Activated CD4-positive, alpha-beta T cell treated with anti-CD3 and anti-CD28 coated beads, Interleukin-2, amount 50 U/mL, for 1 hour (primary cell): ENCODE measurements at places on chromosomes 6 and 20.

GRCh38 chr6:74343804-74344203 lies 647.8 kb downstream of the CD109 start:
- DNase-seq: no peak

DNA sequence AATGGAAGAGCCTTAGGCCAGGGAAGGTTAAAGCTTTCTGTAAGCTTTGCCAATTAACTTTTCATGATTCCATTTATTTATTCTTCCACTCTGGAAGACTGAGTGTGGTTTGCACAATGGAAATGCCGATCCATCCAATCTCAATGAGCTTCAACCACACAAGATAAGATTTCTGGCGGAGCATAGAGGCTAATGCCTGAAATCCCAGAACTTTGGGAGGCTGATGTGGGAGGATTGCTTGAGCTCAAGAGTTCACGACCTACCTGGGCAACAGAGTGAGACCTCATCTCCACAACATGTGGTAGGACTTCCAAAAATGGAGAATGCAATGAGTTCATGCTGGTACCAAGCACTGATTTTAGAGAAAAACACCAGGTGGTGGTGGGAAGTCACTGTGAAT lies 6.2 kb downstream of the ENPP1 start:
- DNase-seq: no peak

DNA sequence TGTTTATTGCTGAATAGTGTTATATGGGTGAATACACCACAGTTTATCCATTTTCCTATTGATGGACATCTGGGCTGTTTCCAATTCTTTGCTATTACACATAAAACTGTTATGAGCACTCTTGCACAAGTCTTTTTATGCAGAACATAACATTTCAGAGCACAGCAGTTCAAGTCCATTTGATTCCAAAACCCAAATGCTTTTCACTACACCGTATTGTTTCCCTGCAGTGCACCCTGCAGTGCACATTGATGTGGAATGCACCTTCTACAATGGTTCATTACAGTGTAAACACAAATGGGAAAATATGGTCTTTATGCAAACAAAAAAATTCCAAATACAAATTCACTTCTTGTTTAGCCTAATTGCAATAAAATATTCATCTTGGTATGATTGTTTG lies 3.6 kb upstream of the SLC2A12 start:
- no peak for DNase-seq

DNA sequence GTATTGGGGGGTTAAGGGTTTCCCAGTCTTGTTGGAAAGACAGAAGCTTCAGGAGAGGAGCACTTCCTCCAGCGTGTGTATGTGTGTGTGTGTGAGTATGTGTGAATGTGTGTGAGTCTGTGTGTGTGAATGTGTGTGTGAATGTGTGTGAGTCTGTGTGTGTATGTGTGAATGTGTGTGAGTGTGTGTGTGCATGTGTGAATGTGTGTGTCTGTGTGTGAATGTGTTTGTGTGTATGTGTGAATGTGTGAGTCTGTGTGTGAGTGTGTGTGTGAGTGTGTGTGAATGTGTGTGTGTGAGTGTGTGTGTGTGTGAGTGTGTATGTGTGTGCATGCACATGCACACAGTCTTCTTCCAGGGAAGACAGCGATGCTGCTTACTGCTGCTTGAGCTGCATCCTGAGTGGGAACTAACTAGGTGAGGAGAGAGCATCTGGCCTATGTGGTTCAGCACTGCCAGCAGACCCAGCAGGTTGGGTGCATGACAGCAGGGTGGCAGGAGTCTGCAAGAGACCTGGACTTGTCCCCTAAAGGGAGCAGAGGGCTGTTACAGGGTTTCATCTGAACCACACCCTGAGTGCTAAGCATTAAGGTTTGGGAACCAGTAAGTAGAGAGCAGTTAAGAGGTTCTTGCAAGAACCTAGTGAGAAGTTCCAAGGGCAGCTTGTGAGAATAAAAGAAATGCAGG lies 22.7 kb upstream of the CCND3 start:
- no peak for DNase-seq

GRCh38 chr6:166556863-166557322 lies 29.6 kb downstream of the RAMACL start:
- no peak for DNase-seq

- DNase-seq: no peak
Observed at GRCh38 chr6:37820718-37821079, 1.2 kb downstream of the ZFAND3 start.
